Pancreas (tissue), 10 donors: ENCODE measurements at places on chromosomes 13 and 19.

- DNase-seq, result no peak
Observed at GRCh38 chr13:97390941-97391600, 42.9 kb upstream of the RAP2A start.

GRCh38 chr13:29758531-29759114, 91.8 kb downstream of the UBL3 start:
- no peak for DNase-seq

- DNase-seq, result no peak
Observed at GRCh38 chr19:16698914-16699313, 20.7 kb upstream of the NWD1 start.

- DNase-seq, result no peak
Observed at GRCh38 chr19:17843292-17843827, 4.4 kb downstream of the JAK3 start.

DNA sequence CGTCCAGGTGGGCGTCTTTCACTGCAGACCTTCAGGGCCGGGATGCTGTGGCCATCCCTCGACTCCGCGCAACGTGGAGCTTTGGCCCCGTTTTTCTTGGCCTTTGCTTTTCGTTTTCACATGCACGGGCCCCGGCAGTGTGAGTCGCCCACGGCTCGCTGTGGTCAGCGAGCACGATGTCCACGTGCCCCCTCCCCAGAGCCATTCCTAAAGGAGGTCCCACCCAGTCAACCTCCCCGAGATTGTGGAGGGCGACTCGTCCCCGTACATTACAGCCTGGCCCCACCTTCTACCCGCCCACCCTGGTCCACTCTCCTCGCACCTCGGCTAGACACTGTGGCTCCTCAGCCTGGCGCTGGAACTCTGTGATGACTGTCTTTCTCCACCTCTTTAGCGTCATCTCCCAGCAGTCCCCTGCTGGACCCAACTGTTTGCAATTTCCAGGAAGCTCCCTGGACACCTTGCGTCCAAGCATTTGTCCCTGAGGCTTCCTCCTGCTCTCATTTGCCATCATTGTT, 405 bp downstream of the ZNF446 start:
- DNase-seq, result no peak

DNA sequence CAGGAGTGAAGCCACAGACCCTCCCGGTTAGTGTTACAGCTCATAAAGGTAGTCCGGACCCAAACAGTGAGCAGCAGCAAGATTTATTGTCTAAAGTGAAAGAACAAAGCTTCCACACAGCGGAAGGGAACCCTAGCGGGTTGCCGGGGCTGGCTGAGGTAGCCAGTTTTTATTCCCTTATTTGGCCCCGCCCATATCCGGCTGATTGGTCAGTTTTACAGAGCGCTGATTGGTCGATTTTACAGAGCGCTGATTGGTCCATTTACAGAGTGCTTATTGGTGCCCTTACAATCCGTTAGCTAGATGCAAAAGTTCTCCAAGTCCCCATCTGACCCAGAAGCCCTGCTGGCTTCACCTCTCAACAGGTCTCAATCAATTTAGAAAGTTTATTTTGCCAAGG, 126.0 kb upstream of the RFC3 start:
- DNase-seq, result no peak

DNA sequence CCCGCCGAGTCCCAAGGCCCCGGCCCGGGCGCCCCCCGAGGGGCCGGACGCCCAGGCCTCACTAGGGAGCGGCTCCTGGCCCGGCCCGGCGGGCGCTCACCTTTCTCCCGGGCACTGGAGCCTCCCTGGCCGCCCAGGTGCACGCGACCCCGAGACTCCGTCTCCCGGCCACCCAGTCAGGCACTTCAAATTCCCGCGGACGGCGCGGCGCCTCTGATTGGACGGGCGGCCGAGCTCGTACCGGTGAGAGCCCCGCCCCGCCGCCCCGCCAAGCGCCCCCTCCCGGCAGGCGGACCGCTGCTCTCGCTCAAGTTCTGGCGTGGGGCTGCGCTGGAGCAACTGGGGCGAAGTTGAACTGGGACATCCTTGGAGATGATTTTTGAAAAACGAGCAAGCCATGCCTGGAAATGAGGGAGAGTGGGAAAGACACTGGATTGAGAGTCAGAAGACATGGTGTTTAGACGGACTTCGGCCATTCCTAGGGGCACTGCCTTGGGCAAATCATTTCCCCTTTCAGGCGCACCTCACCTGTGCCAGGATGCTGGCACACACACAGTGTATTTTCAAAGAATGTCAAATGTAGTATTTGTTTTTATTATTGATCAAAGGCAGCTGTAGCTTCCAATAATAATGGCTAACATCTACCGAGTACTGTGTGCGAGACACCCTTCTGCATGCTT, 485.3 kb downstream of the UQCRFS1 start:
- DNase-seq, result peak; percentile 34

DNA sequence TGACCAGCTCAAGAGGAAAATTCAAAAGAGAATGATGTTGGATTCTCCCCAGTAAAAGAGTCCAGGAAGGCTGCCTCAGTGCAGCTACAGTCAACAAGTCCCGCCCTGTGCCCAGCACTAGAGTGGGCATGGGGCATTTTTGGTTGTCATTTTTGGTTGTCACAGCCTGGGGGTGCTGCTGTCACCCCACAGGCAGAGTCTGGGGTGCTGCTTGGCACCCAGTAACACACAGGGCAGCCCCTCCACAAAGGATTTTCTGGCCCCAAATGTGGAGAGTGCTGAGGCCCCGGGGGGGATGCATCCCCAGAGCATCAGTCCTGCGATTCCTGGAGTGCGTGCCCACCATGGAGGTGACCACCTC, 28.2 kb upstream of the TMEM255B start:
- DNase-seq, result peak; percentile 29

GRCh38 chr19:49932731-49933131, 3.4 kb upstream of the NUP62 start:
- no peak for DNase-seq

DNA sequence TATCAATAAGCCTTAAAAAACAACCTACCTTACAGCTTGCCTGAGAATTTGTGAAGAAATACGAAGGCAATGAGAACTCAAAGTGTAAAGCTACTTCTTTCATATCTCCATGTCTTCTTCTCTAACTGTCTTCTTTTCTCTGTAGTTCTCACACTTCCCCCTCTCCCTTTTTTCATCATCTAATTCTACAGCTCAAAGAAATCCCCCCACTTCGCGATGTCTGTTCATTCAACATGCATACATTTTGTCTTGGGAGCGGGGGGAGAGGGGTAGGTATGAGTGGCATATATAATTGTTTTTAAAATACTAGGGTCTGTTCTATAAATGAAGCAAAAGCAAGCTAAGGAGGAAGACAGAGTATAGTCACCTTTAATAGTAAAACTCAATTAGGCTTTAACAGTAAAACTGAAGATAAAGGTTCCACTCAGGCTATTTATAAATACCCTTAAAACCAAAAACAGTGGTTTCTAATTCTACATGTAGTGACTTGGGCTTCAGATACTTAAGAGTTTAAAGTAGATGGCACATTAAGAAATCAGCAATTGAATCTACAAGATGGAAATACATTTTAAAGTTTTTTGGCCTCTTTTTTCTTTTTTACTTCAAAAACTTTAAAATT, 106.9 kb downstream of the KLF12 start:
- DNase-seq, result no peak

- DNase-seq, result no peak
Observed at GRCh38 chr19:50723069-50723468, at the start of gene CLEC11A. TSS of gene CLEC11A (plus strand) at chr19:50723364. CDS start at chr19:50723526, 162 bp downstream.

GRCh38 chr19:13842291-13843103, 34.4 kb upstream of the NANOS3 start:
- peak; percentile 88 for DNase-seq

DNA sequence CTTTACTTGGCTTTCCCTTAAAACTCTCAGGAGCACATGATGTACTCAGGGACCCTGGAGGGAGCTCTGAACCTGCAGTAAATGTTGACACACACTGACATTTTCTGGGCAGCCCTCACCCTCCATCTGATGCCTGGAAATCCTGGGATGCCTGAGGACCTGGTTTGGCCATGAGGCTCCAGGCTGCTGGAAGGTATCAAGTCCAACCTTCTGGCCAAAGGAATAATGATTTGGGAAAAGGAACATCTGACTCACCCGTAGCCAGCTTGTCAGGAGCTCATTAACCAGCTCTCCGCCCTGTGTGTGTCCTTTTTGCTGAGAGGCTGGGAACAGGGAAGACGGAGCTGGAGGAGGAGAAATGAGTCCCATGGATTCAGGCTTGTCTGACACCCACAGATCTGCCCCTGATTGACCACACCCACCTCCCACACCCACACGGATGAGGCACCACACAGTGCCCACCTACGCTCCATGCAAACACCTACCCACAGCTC, 10.3 kb downstream of the ZNF558 start:
- DNase-seq, result no peak

DNA sequence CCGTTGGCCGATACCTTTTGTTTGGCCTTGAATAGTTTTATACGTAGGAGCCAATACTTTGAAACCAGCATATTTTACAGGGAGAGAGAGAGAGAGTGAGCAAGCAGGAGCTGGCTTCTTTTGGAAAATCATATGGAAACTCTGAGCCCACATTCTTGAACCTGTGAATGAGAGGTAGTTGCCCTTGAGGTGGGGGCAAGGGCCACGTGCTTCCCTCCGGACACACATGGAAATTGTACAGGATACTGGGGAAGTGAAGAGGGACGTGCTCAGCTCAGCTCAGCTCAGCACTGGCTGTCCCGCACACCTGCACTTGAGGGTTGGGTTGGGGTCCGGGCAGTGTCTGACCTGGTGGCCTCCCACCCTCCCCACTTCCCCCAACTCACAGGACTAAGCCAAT, 68.3 kb downstream of the SPRYD7 start:
- no peak for DNase-seq

DNA sequence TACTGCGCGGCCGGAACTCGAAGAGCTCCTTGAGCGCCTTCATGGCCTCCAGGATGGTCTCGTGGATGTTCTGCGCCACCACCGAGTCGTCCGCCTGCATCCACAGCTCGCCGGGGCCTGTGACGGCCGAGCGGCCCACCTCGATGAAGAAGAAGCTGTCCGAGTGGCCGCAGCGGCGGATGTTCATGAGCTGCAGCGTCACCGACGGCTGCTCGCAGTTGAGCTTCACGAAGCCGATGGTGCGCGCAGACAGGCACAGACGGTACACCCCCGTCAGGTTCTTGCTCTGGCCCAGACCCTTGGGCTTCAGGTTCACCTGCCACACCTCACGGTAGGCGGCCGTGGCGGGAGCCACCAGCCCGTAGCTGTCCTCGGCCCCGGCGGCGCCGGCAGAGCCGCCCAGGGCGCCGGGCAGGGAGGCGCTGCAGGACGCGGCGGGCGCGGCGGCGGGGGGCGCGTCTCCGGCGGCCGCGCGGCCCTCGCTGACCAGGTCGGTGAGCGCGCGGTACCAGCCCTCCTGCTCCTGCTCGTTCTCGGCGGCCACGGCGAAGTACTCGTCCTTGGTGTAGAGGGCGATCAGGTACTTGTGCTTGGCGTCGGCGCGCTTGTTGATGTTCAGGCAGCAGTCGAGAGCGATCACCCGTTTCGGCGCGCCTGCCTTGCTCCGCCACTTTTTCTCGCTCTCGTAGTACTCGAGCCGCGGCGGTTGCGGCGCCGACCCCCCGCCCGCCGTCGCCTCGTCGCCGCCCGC, 1.1 kb downstream of the IRS2 start:
- DNase-seq, result peak; percentile 62

GRCh38 chr13:46874006-46874405, 22.8 kb downstream of the HTR2A start:
- no peak for DNase-seq

DNA sequence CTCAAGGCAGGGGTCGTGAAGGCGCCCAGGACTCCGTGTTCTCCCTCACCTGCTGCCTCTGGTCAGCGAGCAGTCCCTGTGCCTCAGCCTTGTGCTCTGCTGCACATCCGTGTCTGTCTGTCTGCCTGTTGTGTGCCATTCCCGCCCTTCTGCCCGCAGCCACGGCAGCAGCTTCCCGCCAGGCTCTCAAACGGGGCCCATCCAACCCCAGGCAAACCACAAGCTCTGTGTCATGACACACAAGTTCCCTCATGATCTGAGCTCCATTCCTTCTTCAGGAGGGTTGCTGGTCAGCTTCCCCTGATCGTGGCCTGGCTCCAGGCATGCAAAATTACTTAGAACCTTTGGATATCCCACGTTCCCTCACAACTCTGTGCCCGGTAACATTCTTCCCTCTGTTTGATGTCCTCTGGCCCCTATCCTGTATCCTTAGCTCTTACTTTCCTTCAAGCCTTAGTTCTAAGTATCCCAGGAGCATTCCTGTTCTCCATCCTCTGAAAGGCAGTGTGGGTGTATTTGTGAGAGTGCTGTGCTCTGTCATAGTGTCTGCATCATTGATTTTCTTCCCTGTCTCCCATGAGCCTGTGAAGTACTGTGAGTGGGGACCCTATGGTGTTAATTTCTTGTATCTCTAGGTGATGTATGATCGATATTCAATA, 3.2 kb downstream of the GPR183 start:
- no peak for DNase-seq

GRCh38 chr13:99231721-99232120, 26.5 kb downstream of the GPR18 start:
- DNase-seq, result no peak

DNA sequence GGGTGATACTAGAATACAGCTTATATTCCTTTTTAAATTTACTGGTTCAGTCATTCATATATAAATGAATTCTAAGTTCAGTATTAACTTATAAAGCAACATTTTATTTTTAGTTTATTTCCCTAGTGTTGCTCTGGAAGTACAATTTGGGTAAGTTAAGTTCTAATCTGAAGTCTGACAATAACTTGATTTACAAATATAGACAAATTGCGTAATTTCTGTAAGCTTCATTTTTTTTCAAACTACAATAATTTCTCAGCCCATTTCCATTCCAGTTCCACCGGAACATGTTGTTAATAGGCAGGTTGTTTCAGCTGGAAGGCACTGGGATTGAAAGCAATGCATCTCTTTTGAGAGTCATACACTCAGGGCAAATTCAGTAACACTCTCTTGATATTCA, 2000.7 kb downstream of the OLFM4 start:
- no peak for DNase-seq

- DNase-seq, result peak; percentile 96
Observed at GRCh38 chr19:459724-460511, 915 bp downstream of the SHC2 start.

GRCh38 chr13:42354241-42355091, 82.5 kb downstream of the AKAP11 start:
- no peak for DNase-seq

- no peak for DNase-seq
Observed at GRCh38 chr19:8517551-8518442, 3.8 kb upstream of the ZNF414 start.

DNA sequence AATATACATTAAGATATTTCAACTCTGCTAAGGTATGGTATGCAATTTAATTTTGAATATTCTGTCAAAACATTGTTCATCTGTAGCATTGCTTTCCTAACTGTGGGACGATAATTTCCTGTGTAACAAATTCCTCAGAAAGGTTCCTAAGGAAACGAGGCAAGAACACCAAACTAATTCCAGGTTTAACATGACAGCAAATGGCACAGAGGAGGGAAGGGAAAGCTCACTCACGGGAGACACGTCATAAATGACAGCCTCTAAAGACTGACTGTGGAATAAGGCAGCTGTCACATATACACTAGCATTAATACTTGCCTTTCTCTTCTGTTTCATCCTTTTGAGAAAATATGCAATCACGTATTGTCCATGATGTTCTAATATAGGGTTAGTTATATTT, 380.6 kb downstream of the LIG4 start:
- DNase-seq, result no peak

- DNase-seq, result peak; percentile 57
Observed at GRCh38 chr19:1501200-1501595, 10.2 kb downstream of the REEP6 start.
